GM23338 (cell line): ENCODE measurements at places on chromosomes 11 and 22. TPM values are rescaled to one million over a fixed set of nuclear protein-coding genes. Genes with fewer than 3 reads are reported as not detected.
A peak's percentile ranks its signal among the peaks of the same experiment; 100 is the strongest.

DNA sequence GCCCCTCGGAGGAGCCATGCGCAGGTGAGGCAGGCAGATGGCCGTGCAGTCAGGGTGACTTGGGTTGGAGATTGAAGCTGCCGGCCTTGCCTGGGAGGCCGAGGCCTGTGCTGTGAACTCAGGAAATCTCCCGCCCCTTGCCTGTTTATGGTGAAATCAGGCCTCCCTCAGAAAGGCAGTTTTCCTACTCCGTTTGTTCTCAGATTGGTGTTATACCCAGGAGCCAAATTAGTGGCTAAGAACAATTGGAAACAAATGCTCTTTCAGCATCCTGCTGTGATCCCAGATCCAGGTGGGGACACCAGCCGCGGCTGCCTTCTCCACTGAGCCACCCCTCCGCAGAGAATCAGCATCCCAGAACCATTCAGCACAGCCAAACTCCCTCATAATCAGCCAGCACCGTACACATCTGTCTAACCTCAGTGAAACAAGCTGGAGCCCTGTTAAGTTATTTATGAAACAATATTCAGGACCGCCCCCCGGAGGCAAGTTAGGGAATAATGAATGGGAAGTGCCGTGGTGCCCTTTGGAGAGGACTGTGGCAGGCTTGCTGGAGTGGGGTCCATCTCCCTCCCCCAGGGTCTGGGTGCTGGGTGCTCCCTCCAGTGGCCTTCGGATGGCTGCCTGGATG lies 60.0 kb downstream of the PKNOX2 start:
- DNase-seq = peak; percentile 72

FAM181B gene
- total RNA-seq = 0.87 and 1.5 TPM in 2 replicates

DNA sequence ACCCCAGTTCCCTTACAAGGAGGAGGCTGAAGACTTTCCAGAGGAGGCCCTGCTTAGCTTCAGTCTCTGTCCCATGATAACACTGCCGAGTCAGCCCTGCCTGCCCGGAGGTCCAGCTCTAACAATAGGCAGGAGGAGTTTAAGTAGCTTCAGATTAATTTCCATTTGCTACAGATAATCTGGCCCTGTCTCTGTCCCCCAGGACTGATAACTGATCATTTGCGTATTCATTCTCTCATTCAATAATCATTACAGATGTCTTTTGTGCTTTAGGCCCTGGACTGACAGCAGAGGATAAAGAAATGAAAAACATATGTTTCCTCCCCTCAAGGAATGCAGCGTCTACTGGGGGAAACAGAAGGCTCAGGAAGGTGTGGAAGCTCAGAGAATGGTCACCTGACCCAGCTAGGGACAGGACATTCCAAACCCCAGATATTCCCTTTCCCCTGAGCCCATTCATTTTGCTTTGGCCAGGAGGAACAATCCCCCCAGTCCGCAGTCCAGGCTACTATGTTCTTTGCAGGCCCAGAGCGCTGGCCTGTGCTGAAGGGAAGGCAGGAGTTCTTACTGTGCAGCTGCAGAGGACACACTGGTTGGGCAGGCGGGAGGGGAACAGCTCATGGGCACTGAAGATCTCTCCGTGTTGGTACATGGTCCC lies 20.8 kb downstream of the CHRDL2 start:
- peak; percentile 25 for DNase-seq

UNC93B1 gene
- 28.0 and 34.4 TPM in 2 replicates for total RNA-seq

DNA sequence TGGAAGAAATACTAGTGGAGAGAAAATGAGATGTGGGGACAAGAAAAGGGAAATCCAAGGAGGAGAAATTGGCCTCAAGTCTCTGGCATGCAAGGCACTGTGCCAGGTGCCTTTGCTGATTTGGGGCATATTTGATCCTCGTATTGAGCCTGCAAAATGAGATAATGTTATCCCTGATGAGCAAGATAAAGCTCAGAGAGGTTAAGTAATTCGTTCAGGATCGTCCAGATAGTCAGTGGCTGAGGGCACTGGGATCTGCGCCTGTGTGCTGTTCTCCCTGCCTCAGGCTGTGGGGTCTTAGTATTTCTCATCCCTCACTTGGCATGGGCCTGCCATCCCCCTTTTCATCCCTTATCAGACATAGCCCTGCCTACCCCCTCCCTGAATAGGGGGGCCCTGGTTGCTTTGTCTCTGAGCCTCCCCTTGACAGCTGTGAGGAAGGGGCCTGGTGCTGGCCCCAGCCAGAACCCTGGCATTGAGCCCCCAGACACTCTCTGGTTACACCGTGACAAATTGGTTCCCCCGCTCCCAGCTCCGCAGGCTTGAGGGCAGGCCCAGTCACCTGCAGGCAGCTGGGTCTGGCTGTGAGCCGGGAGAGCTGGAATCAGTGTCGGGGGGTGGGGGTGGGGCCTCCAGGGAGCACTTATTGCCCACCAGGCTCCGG lies 85.7 kb downstream of the NECTIN1 start:
- DNase-seq = no peak

- DNase-seq = peak; percentile 96
Measured at GRCh38 chr11:61955422-61956135, 5.4 kb downstream of the BEST1 start.

DNA sequence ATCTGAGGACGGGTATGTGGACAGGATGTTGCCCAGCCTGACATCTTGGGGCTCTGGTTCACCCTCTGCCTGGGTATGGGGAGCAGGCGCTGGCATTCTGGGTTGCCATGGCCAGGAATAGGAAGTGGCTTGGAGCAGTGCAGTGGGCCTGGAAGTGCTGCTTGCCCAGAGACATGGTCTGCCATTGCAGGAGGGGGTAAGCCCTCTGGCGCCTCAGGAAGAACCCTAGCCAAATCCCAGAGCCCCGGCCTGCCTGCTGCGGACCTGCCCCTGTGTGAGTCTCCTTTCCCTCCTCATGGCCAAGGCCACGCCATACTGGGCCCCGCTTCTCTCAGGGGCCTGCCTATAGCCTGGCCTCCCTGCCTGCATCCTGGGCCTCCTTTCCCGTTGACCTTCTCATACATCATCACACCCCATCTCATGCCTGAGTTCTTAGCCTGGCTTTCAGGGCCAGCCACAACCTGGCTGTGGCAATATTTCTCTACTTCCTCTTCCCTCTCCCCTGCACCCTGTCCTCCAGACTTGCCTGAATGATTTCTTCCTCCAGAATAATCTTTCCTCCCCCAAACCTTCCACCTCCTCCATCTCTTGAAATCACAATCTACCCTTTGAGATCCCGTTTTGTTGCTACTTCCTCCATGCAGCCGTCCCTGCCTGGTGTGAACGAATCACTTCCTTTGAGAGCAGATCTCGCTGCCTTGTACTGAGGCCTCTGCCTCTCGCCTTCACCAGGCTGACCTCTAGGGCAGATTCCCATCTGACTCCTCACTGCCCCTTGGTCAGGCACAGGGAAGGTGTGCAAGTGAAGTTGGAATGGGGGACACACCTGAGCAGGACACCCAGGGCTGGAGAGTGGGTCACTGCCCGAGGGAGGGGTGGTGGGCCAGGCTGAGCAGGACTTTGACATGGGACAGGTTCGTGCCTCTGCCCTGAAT lies 5.2 kb downstream of the CAPN5 start:
- DNase-seq = no peak

DNA sequence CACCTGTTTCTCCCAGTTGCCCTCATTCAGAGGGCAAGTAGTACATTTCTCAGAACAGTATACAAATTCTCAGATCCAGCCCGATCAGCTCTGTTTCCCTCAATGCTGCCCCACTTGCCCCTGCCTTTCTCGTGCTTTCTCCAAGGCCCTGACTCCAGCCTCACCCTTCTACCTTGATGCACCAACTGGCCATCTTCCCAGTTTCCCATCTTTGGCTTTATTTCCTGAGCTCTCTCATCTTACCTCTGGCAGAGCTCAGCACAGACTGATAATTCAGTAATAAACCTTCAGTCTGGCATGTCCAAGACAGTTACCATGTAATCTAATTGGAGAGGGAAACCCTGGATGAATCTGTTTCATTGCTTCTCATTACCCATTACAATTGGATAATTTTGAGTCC lies 184.5 kb upstream of the ISX start:
- no peak for DNase-seq

DNA sequence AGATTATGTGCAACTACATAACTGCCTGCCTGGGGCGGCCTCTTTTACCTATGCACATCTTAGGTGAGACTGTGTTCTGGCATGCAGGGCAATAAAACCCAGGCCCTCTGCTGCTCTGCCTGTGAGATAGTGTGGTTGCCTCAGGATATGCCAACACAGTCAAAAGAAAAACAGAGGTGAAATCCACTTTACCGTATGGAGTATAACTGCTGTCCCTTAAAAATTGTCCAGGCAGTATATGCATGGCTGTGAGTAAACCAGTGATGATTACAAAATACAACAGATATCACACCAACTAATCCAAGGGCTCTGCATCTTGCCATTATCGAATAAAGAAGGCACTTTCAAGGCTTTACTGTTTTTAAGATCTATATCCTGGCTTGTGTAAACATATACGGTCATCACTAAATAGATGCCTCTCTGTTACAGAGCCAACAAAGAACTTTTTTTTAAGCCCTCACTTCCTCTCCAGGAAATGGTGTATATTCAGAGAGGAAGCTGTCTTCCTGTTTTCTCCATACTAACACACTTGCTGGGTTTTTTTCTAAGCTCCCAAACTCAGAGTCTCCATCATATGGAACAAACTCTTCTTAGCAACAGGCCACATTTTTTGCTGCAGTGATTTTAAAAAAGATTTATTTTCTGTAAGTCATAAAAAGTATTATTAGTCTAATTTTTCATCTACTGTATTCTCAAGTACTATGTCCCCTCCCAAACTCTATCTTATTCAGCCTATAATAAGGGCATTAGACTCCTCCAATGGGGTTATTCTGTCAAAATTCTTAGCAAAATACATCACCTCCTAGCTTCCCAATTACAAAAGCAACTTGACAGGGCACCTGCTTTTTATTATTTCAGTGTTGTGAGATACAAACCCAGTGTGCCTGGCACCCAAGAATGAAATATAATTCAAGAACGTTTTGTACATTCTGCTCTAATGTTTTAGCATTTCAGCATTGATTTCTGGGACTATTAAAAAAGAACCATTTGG lies 135.2 kb downstream of the MAML2 start:
- DNase-seq = no peak

CHRM4 gene
- total RNA-seq = 0.93 and 0.97 TPM in 2 replicates

OR6A2 gene
- total RNA-seq = 0.97 and 1.7 TPM in 2 replicates

C22orf31 gene
- not detected in 2 replicates for total RNA-seq

GRCh38 chr22:27784120-27784475 lies 17.5 kb downstream of the MN1 start:
- DNase-seq = no peak

C11orf97 gene
- not detected in 2 replicates for total RNA-seq

MAP6 gene
- 0.50 and 1.2 TPM in 2 replicates for total RNA-seq

TRPC6 gene
- 0.47 and 4.4 TPM in 2 replicates for total RNA-seq

DNA sequence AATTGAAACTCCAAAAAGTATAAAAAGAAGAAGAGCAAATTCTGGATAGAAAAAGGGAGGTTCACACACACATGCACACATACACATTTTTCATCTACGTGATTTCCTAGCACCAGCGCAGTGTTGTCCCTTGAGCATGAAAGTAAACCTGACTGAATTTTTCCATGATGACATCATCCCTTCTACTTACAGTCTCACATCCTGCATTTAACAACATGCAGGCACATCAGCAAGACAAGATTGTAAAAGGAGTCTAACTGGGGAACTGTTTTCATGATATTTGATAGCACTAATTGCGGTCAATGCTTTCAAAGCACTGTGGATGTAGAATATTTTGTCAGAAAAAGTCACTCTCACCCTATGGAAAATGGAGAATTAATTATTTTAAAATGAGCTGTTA lies 36.6 kb downstream of the GAS2 start:
- DNase-seq = peak; percentile 33

DNA sequence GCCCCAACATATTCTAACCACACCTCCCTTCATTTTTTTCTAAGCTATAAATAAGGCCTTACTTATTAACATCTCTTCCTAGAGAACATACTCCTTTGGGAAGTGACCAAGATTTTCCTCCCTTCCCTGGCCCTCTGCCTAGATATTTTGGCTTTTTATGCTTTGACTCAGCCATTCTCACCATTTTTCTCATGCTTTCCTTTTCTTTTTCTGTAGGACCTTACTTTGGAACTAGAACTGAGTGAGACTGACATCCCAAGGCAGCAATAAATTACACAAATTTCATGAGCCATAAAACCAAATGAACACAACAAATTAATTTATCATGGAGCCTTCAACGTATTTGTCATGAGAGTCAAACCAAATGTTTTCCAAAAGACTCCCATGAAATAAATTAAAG lies 142.7 kb upstream of the CTSC start:
- no peak for DNase-seq

DNA sequence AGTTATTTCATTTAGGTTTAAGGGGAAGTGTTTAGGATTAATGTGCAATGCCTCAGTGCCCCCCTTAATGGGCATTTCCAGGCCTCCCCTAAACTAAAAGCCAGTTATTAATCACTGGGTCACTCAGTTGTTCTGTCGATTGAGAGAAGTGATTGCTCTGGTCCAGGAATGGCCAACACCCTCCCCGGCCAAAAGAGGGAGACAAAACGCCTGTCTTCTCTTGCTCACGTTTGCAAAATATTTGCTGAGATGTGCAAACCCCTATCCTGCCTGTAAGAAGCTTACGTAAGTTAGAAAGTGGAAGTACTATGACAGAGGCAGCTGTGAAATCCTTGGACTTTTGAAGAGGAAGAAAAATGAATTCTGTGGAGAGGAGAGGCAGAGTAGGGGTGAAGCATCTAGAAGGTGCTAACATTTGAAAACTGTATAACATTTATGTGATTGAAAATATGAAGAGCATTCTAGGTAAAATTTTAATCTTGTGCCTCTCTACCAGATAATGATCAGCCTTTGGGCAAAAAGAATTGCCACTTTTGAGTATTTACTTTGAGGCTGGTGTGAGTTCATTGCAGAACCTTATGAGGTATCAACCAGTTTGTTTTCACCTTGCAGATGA lies 37.7 kb downstream of the NTM start:
- DNase-seq = peak; percentile 71
